ENCODE measurements at places on chromosomes 3 and 15.
A peak's percentile ranks its signal among the peaks of the same experiment; 100 is the strongest.

- no peak for DNase-seq
Measured at GRCh38 chr3:146350852-146351251, 99.9 kb upstream of the PLSCR4 start.

DNA sequence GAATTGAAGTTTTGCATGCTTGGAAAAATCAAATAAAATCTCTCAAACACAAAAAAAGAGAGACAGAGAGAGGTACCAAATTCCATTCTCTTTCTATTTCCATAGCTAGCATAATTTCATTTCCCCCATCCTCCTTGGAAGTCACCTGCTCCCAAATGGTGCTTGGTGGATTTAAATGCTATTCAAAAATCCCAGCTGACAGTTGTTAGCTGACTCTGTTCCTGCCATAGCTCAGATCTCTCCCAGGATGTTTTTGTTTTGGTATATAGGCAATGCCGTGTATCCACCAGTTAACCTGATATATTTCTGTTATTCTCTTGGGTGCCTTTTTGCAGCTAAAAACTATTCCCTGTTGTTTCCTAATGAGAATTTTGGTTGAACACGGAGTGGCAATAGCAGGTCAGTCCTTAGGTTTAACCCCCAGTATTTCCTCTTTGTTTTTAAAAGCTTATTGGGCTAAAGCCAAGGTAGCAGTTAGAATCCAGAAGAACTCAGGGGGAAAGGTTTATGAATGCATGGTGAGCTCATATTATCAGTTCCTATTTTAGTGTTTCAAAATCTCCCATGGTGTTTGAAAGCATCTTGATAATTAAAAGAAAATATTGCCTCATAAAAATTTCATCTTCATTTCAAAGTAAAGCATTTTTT, 240.0 kb upstream of the GBE1 start:
- no peak for DNase-seq

DNA sequence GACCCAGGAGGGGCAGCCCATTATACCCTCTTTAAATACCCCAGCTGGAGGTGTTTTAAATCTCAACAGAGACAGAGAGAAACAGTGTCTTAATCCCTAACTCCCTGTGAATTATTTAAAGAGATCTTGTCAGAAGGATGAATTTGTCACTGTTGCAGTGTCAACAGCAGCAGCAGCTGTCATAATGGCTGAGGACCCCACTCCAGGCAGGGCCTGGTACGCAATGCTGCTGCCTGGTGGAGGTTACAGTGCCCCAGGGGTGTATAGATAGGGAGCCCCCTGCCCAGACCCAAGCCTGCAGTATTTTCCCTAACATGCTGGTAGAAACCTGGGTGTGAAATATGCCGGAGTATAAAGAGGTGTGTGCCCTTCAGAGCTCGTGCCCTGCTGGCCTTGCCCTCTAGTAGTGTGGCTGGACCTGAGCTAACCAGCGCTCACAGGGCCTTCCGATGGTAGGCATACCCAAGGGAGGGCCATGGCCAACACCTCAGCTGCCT, 143.0 kb downstream of the EPHB1 start:
- DNase-seq = no peak

GRCh38 chr3:195913382-195913781, 5.0 kb upstream of the TNK2 start:
- DNase-seq = no peak

GRCh38 chr3:184029443-184029842, 2.1 kb upstream of the HTR3D start:
- no peak for DNase-seq

GRCh38 chr3:179108086-179108485, 36.5 kb upstream of the ZMAT3 start:
- DNase-seq = peak; percentile 93

DNA sequence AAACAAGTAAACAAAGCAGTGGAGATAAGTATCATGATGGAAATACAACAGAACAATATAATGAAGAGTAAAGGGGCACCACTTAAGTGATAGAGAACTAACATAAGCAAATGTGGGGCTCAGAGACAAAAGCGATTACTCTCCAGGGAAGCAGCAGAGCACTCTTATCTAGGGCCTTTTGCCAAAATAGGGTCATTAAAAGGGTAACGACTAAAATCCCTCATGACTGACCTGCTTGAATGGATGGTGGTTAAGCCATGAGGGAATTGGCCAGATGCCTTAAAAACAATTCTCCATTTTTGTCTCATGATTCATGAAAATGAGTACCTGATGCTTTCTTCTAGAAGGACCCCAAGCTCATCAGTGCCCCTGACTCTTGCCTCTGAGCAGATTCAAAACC, 3.2 kb upstream of the SLC7A14 start:
- no peak for DNase-seq

- peak; percentile 70 for DNase-seq
Measured at GRCh38 chr15:39925112-39925842, 5.2 kb upstream of the GPR176 start.

DNA sequence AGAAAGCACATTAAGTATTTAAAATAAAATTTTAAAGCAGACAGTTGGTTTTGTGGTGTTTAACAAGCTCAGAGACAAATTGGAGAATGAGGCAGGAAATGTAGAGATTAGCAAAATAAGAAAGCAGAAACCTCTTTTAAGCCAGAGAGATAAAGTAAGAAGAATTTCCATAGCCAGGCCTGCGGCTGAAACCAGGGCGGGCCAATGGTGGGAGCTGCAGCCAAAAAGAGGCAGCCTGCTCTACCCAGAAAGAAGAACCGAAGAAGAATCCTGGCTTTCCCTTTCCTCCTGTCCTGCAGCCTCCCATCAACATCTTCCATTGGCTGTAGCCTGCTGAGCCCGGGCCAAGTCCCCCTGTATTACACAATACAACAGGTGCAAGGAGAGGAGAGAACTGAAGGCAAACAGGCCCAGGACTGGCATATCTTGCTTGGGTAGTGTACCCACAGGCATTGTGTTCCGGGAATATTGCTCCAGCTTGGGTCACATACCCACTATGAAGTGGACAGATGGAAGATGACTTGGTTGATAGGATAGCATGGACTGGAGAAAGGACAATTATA, 11.5 kb upstream of the TFG start:
- DNase-seq = no peak

GRCh38 chr3:125072749-125073389, 17.1 kb upstream of the HEG1 start:
- no peak for DNase-seq

GRCh38 chr3:46881596-46882376, 4.3 kb downstream of the PTH1R start:
- peak; percentile 20 for DNase-seq

DNA sequence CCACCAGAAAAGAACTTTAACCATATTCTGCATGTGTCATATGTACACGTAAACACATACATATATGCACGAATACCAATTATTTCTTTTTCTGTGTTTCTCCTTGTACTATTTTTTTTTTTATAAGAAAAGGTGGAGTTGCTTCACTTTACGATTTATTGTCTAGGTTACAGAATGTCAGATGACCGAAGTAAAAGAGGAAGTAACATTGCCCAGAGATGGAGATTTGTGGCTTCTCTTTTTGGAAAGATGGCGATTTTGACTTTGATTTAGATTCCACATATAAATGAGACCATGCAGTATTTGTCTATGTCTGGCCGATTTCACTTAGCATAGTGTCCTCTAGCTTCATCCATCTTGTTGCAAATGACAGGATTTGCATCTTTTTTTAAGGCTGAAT, 293.1 kb downstream of the SV2B start:
- no peak for DNase-seq

DNA sequence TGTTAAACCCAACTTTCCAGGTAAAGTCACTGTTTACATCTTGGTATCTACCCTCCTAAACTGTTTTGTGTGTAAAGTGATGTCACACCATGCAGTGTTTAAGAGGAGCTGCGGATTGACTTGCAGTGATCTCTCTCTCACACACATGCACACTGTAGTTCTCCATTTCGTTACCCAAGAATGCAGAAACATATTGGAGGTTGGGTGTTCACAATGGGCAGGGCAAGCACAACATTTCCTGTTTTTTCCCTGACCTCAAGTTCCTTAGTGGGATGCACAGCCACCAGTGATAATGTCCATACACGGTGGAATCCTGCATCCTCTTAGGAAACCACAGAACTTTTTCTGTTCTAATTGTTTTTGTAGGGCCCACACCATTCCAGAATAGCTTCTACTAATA, 85.3 kb upstream of the CFAP20DC start:
- DNase-seq = no peak

DNA sequence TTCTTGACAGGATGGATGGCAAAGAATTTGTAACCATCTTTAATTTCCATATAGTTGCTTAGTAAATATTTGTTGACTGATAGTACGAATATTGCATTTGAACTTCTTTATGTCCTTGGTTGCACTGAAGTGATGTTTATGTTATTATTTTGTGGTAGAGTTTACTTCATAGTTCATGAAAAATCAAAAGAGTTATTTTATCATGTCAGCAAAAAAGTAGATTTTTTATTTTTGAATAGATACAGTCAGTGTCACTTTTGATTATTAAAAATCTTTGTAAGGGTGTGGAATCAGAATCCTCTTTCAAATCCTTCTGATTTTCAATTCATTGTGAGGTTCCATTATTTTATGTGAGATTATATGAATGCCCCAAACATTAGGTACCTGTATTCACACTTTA, 35.0 kb downstream of the FILIP1L start:
- no peak for DNase-seq
